GM12892 (cell line): ENCODE measurements at places on chromosomes 5 and 9.

- DNase-seq, result no peak
Observed at GRCh38 chr5:39015743-39016586, 58.2 kb downstream of the RICTOR start.

DNA sequence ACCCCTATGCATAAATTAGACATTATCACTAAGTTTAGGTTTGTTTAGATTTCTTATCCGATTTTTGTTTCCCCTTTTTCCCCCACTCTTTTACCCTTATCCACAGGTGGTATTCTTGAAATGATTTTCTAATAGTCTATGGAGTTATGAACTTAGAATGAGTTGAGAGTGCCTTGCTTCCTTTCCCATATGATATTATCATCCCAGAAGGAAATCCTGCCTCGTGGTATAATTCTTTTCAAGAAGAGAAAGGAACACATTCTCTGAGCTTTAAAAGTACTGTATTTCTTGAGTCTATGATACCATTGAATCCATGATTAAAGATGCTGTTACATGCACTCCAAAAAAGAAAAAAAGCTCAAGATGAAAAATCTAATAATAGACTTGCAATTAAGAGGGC lies 76.9 kb upstream of the ADAMTSL1 start:
- no peak for DNase-seq

GRCh38 chr9:113219969-113220368 lies 1.1 kb downstream of the FKBP15 start:
- no peak for DNase-seq

- no peak for DNase-seq
Observed at GRCh38 chr9:17062497-17062896, 72.3 kb upstream of the CNTLN start.

- no peak for DNase-seq
Observed at GRCh38 chr5:11791792-11792191, 112.5 kb downstream of the CTNND2 start.
